RWPE2 (cell line): ENCODE measurements at places on chromosomes 11 and 22.

DNA sequence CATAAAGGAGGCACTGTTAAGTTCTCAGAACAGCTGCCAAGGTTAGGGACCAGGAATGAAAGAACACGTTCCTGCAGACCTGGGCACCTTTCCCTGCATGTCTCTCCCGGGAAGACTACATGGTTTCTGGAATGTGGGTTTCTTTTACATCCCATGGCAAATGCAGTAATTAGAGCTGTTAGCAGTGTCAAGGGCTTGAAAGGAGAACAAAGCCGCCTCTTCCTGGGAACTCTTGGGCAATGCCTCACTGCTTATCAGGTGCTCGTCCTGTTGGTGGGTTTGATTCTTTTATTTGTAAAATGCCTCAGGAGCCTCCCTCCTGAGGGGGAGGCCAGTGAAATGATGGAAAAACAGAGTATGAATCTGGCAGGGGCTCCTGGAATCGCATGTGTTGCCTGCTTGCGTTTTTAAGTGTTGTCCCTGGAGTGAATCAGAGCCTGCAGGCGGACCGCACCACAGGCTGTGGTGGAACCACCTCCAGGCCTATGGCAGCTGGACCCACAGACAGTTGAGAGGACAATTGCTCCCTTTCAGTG, 723 bp upstream of the C22orf31 start:
- no peak for DNase-seq

DNA sequence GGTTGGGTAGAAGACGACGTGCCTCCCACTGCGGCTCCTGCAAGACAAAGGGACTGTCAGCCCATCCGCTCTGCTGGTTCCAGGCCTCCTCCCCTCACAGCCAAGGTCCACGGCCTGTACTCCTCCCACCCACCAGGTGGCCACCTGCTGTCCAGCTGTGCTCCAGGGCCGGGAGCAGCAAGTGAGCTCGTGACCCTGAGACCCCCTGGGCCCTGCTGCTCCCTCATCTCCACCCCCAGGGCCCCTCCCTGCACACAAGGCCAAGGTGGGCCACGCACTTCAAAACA, 27.4 kb downstream of the TSPAN4 start:
- DNase-seq: no peak

GRCh38 chr11:42175203-42175602, 715.8 kb upstream of the LRRC4C start:
- no peak for DNase-seq

DNA sequence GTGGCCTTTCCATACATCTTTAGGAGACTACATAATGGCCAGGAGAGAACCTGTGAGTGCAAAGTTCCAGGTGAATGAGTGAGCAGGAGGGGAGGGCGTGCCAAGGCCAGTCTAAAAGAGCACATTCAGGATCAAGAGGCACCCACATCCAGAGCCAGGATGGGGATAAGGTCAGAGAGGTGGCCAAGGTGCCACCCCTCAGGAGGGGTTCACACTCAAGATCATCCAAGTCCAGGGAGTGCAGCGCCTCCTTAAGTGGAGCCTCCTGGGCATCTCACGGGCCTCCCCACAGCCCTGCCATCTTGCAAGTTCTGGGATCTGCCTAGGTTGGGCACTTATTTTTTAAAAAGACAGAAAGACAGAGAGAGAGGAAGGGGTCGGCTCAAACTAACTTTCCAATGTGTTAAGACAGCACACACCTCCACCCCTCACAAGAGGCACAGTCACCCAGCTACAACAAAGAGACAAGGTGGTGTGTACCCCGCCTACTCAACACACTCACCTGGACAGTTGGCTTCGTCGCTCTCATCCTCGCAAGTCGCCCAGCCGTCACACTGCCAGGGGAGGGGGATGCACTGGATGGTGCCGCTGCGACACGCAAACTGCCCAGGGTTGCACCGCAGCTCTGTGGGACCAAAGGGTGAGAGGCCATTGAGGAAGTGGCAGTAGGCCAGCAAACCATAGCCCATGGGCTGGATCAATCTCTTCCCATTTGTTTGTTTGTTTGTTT, 33.2 kb downstream of the DGCR2 start:
- DNase-seq: no peak

GRCh38 chr11:74937696-74938475, 11.0 kb downstream of the XRRA1 start:
- no peak for DNase-seq
